ENCODE measurements at places on chromosomes 6 and 20. TPM values are rescaled to one million over a fixed set of nuclear protein-coding genes. Genes with fewer than 3 reads are reported as not detected.

Gene RAB44
- polyA plus RNA-seq = 0.25 TPM

Gene ZFP57
- 0.39 TPM for polyA plus RNA-seq

DNA sequence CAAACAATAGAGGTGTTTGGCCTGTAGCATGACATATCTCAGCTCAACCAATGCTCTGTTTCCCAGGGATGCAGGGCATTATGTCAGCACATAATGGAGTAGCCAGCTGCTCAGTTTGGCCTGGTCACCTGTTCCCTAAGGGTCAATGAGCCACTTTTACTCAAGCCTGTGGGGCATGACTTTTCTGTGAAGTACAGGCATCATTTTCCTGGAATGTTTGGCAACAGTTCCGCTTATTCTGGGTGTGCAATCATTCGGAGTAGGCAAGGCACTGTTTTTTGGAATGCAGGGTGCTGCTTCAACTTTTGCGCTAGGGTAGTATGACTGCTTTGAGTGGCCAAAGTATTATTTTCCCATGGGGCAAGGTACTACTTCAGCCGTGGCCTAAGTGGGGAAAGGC is 665.4 kb downstream of the EPHA7 start:
- DNase-seq = no peak

DNA sequence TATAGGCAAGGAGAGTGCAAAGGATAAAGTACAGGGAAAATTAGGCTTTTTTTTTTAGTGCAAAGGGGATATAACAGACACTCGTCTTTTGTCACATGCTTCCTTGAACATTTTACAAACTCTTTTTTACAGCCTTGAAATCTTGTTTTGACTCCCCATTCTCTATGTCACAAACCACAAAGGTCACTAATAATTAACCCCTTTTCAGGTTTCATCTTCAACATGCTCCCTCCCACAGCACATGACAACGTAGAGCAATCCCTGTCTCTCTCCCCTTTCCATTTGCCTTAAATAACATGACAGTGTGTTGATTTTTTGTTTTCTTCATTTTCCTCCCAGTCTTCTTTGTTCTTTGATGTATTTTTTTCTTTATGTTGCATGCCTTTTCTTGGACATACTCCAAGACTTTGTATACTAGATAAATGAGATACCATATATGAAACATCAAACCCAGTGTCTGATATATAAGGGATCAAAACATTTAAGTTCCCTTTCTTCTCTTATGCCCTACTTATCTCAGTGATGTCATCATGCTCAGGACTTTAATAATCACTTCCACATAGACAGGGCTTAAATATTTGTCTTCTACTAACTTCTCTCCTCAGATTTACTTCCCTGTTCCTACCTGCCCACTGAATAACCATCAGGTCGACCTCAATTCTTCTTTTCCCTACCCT is 378.7 kb upstream of the HSF2 start:
- no peak for DNase-seq

DNA sequence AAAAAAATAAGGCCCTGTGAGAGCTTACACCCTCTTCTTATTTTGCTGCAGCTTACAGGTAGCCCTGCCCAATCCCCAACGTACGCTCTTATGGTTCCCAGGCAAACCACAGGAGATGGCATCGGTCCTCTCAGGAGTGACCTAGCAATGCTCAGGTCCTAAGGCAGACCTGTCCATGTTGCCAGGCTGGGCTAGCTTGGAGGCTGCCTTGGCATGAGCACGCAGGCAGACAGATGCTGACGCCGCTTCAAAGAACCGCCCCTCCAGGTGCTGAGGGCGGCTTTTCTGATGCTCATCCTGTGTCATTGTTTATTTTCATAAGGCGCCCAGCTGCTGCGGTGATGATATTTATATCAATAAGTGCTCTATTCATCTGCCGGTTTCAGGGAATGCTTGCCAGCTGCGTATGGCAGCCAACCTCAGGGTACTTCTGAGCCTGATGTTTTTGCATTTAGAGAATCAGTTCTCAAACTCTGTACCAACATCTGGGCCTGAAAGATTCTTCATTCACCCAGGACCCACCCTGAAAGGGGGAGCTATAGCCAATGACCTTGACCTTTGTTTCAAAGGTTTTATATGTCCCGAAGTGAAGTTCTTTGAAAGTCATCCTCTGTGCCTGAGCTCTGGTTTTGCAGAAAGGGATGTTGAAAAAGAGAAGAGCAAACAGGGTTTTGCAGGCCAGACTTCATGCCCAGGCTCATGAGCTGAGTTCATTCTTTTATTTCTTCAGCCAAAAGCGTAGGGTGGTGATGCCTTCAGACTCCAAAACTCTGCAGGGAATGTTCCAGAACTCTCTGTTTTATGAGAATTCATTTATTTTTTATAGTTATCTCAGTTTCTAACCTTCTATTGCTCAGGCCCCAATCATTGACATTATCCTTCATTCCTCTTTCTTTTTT is 475.6 kb upstream of the CHD6 start:
- DNase-seq = no peak

GRCh38 chr6:159461998-159462397 is 231.0 kb downstream of the SOD2 start:
- DNase-seq = peak; percentile 34
